ENCODE measurements at places on chromosomes 1 and 21. TPM values are rescaled to one million over a fixed set of nuclear protein-coding genes. Genes with fewer than 3 reads are reported as not detected.
A peak's percentile ranks its signal among the peaks of the same experiment; 100 is the strongest.

The CNIH3 gene
- total RNA-seq = 2.9 TPM

The FCRL3 gene
- total RNA-seq = 0.04 TPM

GRCh38 chr1:226831953-226832352, 38.5 kb upstream of the PSEN2 start:
- H3K27ac ChIP-seq = no peak overlapping the region
- H3K36me3 ChIP-seq = no peaks in the 10 kb centered on the region

DNA sequence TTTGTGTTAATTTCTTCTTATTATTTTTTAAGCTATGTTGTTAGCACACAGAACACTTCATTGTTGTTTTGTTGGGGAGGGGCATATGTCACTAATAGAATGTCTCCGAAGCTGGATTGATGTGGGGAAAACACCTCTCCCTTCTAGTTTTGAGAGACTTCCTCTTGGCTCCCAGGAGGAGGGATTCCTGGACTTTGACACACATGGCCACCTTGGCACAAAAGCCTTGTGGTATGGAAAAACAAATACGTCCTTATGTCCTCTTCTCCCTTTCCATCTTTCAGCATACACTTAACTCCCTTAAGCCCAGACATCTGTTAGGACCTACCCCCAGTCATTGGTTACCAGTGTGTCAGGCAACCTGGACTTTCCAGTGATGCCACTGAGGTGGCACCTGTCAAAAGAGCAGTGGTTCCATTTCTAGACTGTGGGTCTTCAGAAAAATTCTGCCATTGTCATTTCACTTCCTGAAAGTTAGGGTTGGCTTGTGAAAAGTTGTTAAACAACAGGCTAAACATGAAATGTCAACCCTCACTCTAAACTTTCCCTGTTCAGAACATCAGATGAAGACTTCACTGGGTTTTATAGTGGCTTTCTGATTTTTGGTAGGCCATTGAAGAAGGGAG, 12.5 kb upstream of the ABCB10 start:
- DNase-seq = no peak
- no peak overlapping the region for H3K27ac ChIP-seq
- no peaks in the 10 kb centered on the region for H3K4me1 ChIP-seq
- H3K36me3 ChIP-seq = no peaks in the 10 kb centered on the region
- no peaks in the 10 kb centered on the region for H3K27me3 ChIP-seq

GRCh38 chr21:28604946-28605537, 387.6 kb downstream of the LTN1 start:
- H3K27me3 ChIP-seq = no peaks in the 10 kb centered on the region
- H3K4me1 ChIP-seq = no peaks in the 10 kb centered on the region
- peak; percentile 62 for DNase-seq

DNA sequence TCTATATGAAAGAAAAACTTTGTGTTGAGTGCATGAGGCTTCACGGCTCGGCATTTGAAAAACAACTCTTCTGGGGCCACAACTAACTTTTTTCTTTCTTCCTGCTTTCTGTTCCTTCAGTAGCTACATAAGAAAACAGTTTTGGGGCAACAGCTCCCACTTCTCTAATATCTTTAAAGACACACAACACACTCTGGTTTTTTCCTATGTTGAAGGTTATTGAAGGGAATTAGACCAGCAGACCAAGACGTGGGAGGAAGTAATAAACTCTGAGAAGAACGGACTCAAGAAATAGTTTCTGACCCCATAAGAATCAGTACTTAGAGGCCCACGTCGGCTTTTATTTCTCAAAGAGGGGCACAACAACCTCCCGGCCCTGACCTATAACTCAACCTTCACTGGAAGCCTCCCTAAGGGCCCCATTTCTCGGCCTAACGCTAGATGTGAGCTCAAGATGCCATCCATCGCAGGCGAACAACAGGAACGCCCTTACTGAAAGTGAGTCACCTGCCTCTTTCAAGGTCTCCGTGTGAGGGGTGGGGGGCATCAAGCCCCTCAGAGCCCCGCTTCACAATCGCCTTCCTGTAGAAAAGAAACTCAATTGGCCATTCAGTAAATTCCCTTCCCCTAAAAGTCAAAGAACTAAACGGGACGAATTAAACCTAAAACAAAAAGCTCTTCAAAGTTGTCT, 844 bp downstream of the ZMYM6 start:
- H3K4me3 ChIP-seq = peak overlapping the region; percentile 78
- peaks cover 2% of the 10 kb centered on the region for H3K27me3 ChIP-seq
- H3K27ac ChIP-seq = peak overlapping the region; percentile 97

Data from muscle of leg (tissue), 16 donors.